ENCODE measurements at places on chromosomes 2 and 18. TPM values are rescaled to one million over a fixed set of nuclear protein-coding genes. Genes with fewer than 3 reads are reported as not detected.
A peak's percentile ranks its signal among the peaks of the same experiment; 100 is the strongest.

DNA sequence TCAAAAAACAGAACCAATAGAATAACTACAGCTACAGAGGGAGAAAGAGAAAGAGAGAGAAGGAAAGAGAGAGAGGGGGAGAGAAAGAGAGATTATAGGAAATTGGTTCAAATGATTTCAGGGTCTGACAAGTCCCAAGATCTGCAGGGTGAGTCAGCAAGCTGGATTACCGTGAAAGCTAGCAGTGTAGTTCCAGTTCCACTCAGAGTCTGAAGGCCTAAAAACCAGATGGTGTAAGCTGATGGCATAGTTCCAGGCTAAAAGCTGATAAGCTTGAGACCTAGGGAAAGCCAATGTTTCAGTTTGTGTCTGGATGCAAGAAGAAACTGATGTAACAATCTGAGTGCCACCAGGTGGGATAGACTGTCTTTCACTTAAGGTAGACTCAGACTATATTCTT lies 397.7 kb downstream of the TRIB2 start:
- H3K27me3 ChIP-seq, result no peaks in the 10 kb centered on the region
- no peak overlapping the region for H3K4me3 ChIP-seq
- DNase-seq, result no peak
- no peaks in the 10 kb centered on the region for H3K36me3 ChIP-seq
- H3K27ac ChIP-seq, result no peak overlapping the region
- peaks cover 24% of the 10 kb centered on the region for H3K4me1 ChIP-seq

GRCh38 chr2:212227755-212228154 lies 310.8 kb downstream of the ERBB4 start:
- H3K27me3 ChIP-seq, result no peaks in the 10 kb centered on the region
- H3K36me3 ChIP-seq, result no peaks in the 10 kb centered on the region
- H3K4me3 ChIP-seq, result no peak overlapping the region
- no peak overlapping the region for H3K27ac ChIP-seq

DNA sequence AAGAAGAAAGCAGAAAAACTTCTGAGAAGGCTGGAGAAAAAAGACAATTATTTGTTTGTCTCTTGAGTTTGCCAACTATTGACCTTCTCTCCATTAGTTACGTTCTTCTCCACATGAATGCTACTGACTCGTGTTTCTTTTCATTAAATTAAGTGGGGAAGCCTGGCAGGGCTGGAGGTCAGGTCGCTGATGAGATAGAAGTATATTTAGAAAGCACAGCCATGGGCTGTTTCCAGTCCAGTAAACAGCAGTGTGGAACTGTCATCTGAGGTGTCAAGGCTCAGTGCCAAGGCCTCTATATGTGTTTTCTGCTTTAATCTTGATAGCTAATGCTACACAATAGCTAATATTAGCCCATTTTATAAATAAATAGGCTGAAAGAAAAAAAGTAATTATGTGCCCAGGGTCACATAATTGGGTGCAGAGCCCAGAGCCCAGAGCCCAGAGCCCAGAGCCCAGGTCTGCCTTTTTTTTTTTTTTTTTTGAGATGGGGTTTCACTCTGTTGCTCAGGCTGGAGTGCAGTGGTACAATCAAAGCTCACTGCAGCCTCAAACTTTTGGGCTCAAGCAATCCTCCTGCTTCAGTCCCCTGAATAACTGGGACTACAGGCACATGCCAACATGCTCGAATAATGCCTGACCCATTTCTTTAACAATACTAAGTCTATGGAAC lies 6.3 kb downstream of the MSGN1 start:
- H3K27me3 ChIP-seq, result peaks cover 8% of the 10 kb centered on the region
- DNase-seq, result no peak
- H3K4me3 ChIP-seq, result peak overlapping the region; percentile 31

DNA sequence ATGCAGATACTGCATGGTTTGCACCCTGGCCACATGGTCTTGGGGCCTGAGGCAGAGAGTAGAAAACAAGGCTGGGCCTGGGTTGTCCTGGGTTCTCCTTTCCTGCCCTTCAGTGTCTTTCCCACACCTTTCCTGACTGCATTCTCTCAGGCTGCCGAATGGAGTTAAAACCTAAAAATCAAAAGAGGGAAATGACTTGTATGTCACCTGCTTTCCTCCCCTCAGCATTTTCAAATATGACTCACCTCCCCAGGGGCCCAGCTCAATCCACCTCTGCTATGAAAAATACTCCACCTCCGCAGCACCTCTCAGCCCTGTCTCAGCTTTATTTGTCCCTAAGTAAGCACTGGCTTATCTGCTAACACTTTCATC lies 457.8 kb upstream of the MEX3C start:
- DNase-seq, result no peak
- no peak overlapping the region for H3K4me3 ChIP-seq
- no peaks in the 10 kb centered on the region for H3K36me3 ChIP-seq

DNA sequence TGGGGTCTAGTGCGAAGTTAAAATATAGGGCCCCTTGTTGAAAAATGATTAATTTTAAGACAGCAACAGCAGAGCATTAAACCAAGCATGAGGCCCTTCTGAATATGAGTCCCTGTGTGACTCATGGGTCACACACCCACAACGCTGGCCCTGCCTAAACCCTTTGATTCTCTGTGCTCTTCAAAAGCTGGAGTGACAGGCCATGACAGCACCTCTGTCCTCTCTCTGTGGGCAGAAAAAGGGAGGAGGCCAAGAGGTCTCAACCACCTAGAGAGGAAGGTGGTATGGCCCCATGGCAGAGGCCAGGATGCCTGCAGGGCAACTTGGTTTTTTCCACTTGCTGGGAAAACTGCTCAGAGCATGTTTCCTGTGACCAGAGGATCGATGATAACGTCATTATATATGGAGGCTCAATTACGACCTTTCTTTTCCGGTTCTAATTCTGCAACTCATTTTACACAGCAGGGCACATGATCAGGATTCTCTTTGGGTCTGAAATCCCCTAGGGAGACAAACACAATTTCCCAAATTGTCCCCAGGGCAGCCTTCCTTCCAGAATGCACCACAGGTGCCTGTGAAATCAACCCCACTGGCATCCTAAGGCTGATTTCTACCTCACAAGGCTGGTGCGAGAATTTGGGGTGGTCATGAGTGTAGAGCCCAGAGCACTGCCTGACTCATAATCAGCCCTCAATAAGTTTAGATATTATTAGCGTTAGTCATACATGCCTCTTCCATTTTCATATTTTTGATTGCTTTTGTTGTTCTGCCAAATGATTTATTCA lies 102.0 kb upstream of the PPP1CB start:
- peaks cover 18% of the 10 kb centered on the region for H3K4me1 ChIP-seq
- H3K4me3 ChIP-seq, result no peak overlapping the region
- H3K27me3 ChIP-seq, result no peaks in the 10 kb centered on the region
- no peaks in the 10 kb centered on the region for H3K36me3 ChIP-seq
- H3K27ac ChIP-seq, result peak overlapping the region; percentile 40

- H3K27me3 ChIP-seq, result peaks cover 47% of the 10 kb centered on the region
- no peak overlapping the region for H3K27ac ChIP-seq
- no peaks in the 10 kb centered on the region for H3K36me3 ChIP-seq
- H3K4me1 ChIP-seq, result no peaks in the 10 kb centered on the region
- DNase-seq, result no peak
Observed at GRCh38 chr2:176206682-176207081, 18.2 kb downstream of the HOXD1 start.

DNA sequence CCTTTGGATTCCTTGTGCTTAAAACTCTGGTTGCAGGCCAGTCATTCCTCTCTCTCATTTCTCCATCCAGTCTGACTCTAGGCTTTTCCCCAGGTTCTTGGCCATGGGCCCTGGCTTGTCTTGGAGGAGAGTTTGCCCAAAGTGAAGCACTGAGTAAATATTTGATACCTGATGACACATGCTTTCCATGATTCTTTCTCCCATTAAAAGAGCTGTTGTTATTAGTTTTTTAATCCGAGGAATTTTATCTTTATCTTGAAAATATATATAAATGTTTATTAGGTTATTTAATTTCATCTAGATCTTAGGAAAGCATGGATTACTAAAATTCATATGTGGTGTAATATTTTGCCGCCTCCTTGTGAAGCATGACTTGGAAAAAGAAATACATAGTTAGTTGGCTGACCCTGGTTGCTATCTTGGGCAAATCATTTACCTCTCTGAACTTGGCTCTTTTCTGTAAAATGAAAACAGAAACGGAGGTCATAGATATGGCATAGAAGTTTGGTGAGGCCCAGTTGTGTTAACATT lies 650.1 kb downstream of the SLC4A3 start:
- H3K27ac ChIP-seq, result no peak overlapping the region
- H3K4me1 ChIP-seq, result no peaks in the 10 kb centered on the region
- no peak overlapping the region for H3K4me3 ChIP-seq
- no peak for DNase-seq
- no peaks in the 10 kb centered on the region for H3K27me3 ChIP-seq
- no peaks in the 10 kb centered on the region for H3K36me3 ChIP-seq

NAT8 gene
- total RNA-seq, result not detected

DNA sequence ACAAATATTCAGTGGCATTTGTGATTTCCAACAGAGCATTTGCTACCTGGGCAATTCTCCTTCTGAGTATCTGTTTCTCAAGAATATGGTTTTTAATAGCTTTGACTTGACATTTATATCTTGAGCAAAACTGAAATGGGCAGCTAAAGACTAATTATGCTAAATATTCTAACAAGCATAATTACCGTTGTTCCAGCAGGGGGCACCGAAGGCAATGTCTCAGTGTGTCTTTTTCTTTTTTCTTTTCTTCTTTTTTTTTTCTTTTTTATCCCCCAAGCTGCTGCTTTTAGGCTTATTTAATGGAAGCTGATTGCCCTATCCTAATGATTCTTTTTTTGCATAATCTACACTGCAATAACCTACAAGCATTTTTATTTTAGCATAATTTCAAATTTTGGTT lies 138.9 kb upstream of the NABP1 start:
- H3K4me3 ChIP-seq, result no peak overlapping the region

GRCh38 chr18:75393721-75394120 lies 33.8 kb downstream of the SMIM21 start:
- DNase-seq, result no peak
- H3K27ac ChIP-seq, result no peak overlapping the region
- peaks cover 10% of the 10 kb centered on the region for H3K27me3 ChIP-seq
- H3K4me3 ChIP-seq, result no peak overlapping the region

GRCh38 chr2:238669581-238670080 lies 178.3 kb upstream of the TWIST2 start:
- H3K27me3 ChIP-seq, result peaks cover 6% of the 10 kb centered on the region
- no peak overlapping the region for H3K27ac ChIP-seq
- DNase-seq, result no peak
- no peaks in the 10 kb centered on the region for H3K4me1 ChIP-seq

DNA sequence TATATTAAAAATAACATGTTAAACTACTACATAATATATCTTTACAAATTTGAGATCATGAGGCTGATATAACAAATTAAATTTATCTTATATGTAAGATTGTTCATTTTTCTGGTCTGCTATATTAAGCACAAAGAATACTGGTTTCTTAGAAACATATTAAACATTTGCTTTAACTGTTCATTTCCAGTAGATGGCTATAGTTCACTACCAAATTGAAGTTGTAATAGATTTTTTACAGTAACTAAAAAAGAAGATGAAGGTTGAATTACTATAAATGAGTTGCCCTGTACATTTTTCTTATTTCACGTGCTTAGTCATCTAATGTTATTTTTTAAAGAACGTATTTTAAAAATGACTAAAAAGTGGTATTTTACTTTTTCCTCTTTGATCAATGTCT lies 57.0 kb downstream of the ZNF407 start:
- H3K27me3 ChIP-seq, result no peaks in the 10 kb centered on the region
- peaks cover 3% of the 10 kb centered on the region for H3K4me1 ChIP-seq
- H3K27ac ChIP-seq, result no peak overlapping the region
- H3K4me3 ChIP-seq, result no peak overlapping the region

DNA sequence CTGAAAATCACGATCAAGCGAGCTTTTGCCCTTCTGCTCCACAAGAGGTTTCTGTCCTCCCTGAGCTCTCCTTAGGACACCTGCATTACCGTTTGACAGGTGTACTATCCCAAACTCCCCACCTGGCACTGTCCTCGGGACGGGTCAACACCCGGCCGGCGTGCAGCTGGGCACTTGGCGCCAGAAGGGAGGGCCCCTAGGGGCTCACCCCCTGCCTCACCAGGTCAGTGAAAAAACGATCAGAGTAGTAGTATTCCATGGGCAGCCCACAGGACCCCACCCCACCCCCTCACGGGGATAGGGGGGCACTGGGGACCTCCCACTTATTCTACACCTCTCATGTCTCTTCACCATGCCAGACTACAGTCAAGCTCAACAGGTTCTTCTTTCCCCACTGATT lies 117.6 kb upstream of the ANKRD30BL start:
- H3K27me3 ChIP-seq, result no peaks in the 10 kb centered on the region
- no peak overlapping the region for H3K4me3 ChIP-seq
- peaks cover 3% of the 10 kb centered on the region for H3K36me3 ChIP-seq
- H3K4me1 ChIP-seq, result no peaks in the 10 kb centered on the region
- DNase-seq, result no peak

- H3K4me3 ChIP-seq, result no peak overlapping the region
- H3K27ac ChIP-seq, result no peak overlapping the region
- no peak for DNase-seq
- H3K4me1 ChIP-seq, result peaks cover 6% of the 10 kb centered on the region
Observed at GRCh38 chr18:54134053-54134452, 90.4 kb downstream of the MBD2 start.

GRCh38 chr18:36420826-36421225 lies 123.3 kb downstream of the FHOD3 start:
- peaks cover 3% of the 10 kb centered on the region for H3K36me3 ChIP-seq
- no peak for DNase-seq
- peaks cover 9% of the 10 kb centered on the region for H3K4me1 ChIP-seq
- H3K27me3 ChIP-seq, result no peaks in the 10 kb centered on the region
- no peak overlapping the region for H3K4me3 ChIP-seq

DNA sequence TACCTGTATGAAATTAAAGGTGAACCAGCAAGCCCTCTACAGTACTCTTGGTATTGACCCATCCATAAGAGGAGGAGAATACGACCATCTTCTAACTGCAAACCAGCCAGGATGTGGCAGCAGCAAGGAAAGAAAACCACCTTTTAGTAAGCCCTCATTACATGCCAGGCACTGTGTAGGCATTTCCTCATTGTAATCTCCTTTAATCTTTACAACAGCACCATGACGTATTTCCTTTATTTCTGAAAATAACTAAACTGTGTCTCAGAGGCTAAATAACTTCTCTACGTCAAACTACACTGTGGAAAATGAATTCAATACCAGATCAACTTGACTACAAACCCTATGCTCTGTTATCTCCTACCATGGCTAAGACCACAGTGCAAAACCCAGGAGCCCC lies 18.2 kb downstream of the WDR35 start:
- H3K27ac ChIP-seq, result no peak overlapping the region
- DNase-seq, result no peak
- no peaks in the 10 kb centered on the region for H3K27me3 ChIP-seq
- no peak overlapping the region for H3K4me3 ChIP-seq

DNA sequence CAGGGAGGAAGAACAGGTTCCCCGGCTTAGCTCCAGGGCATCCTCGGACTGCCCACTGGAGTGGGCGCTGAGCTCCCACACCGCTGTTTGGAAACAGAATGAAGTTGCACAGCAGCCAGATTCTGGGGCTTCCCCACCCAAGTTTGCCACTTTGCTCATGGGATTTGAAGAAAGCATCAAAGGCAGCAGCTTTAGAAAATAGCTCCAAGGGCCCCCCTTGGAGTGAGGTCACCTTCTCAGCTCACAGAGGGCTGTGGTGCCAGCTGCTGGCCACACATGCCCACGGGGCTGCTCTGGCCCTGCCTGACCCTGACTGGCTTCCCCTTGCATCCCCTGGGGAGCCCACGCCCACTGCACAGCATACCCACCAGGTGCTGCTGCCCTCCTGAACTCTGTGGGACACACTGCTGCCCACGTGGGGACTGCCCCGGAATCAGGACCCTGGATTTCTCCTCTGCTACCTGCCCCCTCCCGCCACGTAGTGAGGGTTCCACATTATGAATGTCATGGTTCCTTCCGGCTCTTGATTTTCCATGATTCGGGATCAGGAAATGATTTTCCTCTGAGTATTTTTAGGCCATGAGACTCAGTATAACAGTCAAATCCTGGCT lies 70.3 kb downstream of the TGOLN2 start:
- peaks cover 76% of the 10 kb centered on the region for H3K4me1 ChIP-seq
- H3K4me3 ChIP-seq, result peak overlapping the region; percentile 59
- H3K27ac ChIP-seq, result peak overlapping the region; percentile 94
- no peak for DNase-seq
- peaks cover 4% of the 10 kb centered on the region for H3K27me3 ChIP-seq
- H3K36me3 ChIP-seq, result no peaks in the 10 kb centered on the region

All from neural crest cell (in vitro differentiated cells).